Activated CD4-positive, alpha-beta T cell treated with anti-CD3 and anti-CD28 coated beads, Interleukin-2, amount 50 U/mL, for 1 hour (primary cell): ENCODE measurements at places on chromosomes 1 and 21.
A peak's percentile ranks its signal among the peaks of the same experiment; 100 is the strongest.

DNA sequence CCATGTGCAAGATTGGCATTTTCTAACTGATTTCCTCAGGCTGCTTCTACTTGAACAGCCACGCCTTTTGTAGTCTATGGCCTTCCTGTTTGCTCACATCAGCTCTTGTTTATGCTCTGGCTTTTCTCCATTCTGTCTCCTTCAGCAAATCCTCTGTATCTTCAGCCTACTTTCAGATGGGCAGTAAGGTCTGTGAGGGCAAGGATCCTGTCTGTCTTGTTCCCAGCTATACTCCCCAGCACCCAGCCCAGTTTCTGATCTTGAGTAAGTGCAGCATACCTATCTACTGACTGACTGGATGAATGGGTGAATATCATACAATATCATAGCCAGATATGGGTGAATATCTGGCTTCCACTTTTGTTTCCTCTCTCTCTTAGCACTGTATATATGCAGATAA is 438.1 kb downstream of the LMO4 start:
- no peak for DNase-seq

DNA sequence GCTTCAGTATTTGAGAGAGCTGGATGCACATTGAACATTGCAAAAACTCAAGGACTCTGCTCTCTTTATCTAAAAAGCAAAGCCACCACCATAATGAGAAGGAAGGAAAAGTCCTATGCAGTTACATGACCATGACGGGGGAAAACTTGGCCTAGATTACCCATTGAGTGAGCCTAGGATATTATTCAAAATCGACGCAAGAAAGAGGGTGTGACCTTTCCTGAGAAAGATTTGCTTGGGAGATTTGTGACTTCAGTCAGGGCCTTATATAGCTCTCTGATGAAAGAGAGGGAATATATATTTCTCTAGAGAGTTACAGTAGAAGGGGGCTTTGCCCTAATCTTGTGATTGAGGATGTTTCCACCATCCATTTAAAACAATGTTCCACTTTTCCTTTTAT is 153.0 kb upstream of the DPYD start:
- no peak for DNase-seq

- DNase-seq = no peak
These were observed 399 bp upstream of the PTPRC start for GRCh38 chr1:198638441-198638840.

DNA sequence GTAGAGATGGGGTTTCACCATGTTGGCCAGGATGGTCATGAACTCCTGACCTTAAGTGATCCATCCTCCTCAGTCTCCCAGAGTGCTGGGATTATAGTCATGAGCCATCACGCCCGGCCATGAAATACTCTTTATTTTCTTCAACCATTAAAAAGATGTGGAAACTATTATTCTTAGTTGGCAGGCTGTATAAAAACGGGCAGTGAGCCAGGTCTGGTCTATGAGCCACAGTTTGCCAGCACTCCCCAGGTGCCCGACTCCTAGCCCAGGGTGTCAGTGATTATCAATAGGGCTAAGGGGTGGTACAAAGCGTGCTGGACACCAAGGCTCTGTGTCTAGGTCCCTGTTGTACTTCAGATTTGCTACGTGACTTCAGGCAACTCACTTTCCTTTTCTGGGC is 3.7 kb upstream of the TMEM61 start:
- no peak for DNase-seq

- DNase-seq = no peak
These were observed 60.5 kb downstream of the TESK2 start for GRCh38 chr1:45430490-45430889.

DNA sequence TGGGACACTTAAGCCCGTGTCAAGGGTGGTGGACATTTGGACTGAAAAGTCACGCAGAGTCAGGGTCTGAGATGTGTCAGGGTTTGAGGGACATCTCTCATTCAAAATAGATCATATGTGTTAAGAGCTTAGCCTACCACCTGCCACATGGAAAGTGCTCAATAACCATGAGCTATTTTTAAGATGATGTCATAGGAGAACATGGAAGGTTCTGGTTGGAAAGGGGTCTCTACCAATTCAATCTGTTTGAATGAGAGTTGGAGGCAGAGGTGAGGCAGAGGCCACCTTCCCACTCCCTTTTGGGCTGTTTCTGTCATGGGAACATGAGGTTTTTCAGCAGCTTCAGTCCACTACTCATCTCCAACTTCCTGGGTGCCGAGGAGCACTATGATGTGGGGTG is 239.9 kb downstream of the GRIK3 start:
- DNase-seq = no peak

- DNase-seq = no peak
These were observed 923.2 kb downstream of the LTN1 start for GRCh38 chr21:28069450-28069923.

- no peak for DNase-seq
These were observed 170.3 kb upstream of the TMEM51 start for GRCh38 chr1:14983277-14983676.

- DNase-seq = no peak
These were observed 286.2 kb downstream of the GPATCH2 start for GRCh38 chr1:217344712-217345111.

DNA sequence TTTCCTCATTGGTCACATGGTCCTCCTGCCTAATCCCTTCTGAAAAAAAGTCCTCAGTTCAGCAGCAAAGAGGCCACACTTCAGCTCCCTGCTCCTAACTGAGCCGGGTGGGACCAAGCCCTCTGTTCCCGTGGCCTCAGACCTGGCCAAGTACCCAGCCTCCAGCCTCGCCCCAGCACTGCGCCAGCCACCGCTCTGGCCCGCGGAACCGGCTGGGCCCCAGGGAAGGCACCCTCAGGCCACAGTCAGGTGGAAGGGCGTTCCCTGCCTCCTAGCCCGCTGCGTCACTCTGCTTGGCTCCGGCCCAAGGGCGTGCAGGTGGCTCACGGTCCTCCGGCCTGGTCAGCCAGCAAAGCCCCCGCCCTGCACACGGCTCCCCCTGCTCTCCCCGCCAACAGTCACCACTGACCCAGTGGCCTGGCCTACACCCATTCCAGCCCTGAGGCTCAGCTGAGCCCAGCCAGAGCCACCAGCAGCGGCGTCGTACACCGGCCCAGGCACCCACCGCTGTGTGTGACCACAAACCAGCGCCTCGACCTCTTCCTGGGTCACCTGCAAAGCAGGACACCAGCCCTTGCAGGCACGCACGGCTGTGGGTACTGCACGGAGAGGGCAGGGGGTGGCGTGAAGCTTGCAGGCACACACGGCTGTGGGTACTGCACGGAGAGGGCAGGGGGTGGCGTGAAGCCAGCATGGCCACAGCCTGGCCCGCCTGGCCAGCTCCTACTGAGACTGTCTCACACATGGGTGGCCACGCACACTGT is 19.4 kb downstream of the NADK start:
- DNase-seq = no peak

- DNase-seq = peak; percentile 24
These were observed 546 bp downstream of the ELOVL1 start for GRCh38 chr1:43367026-43367903.

DNA sequence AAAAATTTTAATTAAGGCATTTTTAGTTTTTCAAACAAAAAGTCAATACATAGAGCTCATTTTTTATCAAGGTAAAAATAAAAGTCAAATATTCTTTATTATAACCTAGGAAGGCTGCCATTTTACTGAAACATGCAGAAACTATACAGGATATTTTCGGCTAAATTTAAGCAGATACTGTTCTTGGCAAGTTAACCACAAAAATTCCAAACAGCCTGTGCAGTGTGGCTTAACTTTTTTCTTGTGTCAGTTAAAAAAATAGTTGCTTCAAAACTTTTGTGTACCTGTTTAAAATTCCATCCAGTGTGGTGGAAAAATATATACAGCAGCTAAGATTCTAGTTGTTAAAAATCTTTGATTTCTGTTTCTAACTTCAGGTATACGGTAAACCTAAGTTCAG is 135.0 kb downstream of the ATP5PO start:
- DNase-seq = no peak

- DNase-seq = no peak
These were observed 32.2 kb upstream of the UBE2U start for GRCh38 chr1:64171246-64171645.

DNA sequence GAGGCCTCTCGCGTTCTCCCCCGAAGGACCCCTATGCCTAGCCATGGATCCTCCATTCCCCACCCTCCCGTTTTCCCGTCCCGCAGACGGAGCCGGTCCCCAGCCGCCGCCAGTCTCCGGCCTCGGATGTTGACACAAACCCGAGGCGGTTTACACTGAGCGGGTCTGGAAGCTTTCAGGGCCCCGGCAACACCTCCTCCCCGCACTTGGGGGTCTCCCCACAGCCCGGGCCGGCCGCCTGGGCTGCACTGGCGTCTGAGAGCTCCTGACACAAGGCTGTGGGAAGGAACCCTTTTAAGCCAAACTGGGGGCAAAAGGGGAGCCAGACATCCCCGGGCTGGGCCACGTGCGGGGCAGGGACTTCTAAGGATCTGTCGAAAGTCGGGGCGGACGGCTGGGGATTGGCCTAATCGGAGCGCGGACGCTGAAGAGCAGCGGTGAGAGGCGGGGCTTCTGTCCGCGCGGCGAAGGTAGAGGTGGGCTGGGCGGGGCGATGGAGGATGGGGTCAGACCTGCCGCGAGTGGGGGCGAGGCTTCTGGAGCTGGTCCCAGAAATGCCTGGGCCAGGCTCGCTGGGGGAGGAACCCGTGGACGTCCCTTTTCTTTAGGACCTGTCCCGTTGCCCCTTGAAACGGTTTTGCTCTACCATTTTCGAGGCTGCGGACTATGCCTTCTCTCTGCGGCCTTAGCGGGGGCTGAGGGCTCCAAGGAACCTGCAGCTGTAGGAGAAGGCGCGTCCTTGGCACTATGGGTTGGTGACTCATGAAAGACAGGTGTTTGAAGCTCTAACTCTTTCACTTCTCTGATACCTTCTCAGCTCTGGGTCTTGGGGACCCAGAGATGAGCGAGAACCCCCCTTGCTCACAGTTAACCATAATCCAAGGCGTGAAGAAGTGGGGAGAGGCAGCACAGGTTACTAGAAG is 1.2 kb upstream of the HPCAL4 start:
- peak; percentile 28 for DNase-seq

GRCh38 chr1:119139403-119139802 is 1.1 kb downstream of the WARS2 start:
- DNase-seq = peak; percentile 13

- DNase-seq = no peak
These were observed 62.8 kb upstream of the C1orf87 start for GRCh38 chr1:60136395-60136794.

- no peak for DNase-seq
These were observed 25.2 kb downstream of the RUNX3 start for GRCh38 chr1:24904731-24905354.

GRCh38 chr21:36236052-36236730 is 79.6 kb downstream of the DOP1B start:
- DNase-seq = no peak

- DNase-seq = no peak
These were observed 33.1 kb downstream of the MDM4 start for GRCh38 chr1:204549313-204549712.

GRCh38 chr1:22971161-22971560 is 1.5 kb downstream of the LACTBL1 start:
- DNase-seq = no peak

DNA sequence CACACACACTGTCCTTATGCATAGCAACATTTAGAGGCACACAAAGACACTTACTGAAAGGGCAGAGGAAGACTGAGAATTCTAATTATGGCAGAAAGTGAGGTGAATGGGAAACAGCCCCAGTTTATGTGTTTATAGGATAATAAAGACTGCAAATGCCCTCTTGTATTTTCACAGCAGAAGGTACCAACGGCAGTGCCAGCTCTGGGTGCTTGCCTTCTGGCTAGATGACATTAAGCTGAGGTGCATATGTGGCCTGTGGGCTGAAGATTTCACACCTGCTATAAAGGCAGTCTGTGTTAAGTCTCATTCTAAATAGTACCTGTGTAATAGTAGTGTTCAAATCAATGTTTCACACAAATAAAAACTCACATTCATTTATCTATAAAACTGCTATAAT is 347.2 kb upstream of the ZRANB2 start:
- no peak for DNase-seq

- no peak for DNase-seq
These were observed 264.7 kb downstream of the CTH start for GRCh38 chr1:70675737-70676156.

DNA sequence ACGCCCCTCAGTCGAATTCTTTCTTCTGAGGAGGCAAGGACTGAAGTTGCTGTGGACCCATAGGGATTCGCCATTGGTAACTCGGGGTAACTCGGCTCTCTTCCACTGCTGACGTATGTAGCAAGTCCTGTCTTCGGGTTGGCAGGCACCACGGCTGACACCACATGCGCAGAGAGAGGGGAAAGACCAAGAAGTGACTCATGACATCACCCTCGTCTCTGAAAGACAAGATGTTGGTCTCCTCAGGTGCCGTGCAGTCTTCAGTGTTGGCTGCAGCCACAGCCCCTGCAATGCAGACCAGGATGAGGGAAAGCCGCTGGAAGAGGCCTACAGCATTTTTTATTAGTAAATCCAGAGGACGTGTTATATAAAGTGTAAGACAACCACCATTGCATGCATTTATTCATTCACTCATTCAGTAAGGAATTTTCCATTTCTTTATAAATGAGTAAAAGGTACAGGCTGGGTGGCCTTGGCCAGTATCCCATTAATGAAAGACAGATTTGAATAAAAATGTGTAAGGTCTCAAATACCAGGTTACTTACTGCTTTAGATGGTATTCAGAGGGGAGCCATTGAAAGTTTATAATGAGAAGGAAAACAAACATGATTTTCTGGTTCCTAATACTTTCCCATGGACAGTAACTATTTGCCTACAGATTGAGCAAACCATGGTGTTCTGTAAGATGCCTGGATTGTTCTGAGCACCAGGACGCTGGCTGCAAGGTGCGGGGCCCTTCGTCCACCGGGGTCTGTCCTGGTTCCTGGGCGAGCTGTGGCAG is 50.7 kb upstream of the IRF2BP2 start:
- no peak for DNase-seq

DNA sequence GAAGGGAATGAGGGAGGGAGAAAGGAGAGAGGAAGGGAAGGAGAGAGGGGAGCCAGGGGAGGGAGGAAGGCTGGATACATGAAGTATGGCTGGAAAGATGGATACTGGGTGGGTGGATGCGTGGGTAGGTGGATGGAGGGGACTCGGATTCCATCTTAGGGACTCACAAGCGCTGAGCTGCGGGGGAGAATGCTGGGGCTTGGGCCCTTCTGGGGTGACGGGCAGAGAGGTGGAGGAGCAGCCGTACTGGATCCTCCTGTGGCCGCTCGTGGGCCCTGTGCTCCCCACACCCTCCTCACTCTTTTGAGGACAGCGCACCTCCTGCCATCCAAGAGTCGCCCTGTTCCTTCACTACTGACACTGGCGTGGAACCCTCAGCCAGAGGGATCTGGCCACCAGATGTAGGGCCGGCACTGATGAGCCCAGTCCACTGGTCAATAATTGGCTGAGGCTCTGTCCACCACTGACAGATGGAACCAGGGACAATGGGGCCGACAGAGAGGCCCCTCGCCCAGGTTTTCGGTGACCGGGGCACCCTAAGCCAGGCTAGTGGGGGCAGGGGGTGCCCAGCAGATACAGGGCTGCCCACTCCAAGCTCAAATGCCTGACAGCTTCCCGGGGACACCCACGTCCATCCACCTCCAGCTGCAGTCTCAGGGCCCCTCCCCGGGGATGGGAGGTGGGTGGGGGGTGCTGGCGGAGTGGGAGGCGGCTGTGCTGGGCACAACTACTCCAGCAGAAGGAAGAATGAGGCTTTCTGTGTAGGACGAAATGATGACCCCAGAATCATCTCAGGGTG is 4.4 kb upstream of the ACTRT2 start:
- DNase-seq = no peak

GRCh38 chr1:185632659-185633423 is 101.3 kb upstream of the HMCN1 start:
- DNase-seq = no peak
